Adipose tissue (tissue), 3 donors: ENCODE measurements at places on chromosomes 1 and 21. TPM values are rescaled to one million over a fixed set of nuclear protein-coding genes. Genes with fewer than 3 reads are reported as not detected.

OR6N1 gene
- polyA plus RNA-seq: not detected

CACNA1E gene
- 0.01 TPM for polyA plus RNA-seq

IFNLR1 gene
- not detected for polyA plus RNA-seq

CHRNB2 gene
- polyA plus RNA-seq: 0.01 TPM

F5 gene
- polyA plus RNA-seq: 0.22 TPM

PRAMEF10 gene
- polyA plus RNA-seq: not detected

TRIM46 gene
- polyA plus RNA-seq: 0.16 TPM

RPL11 gene
- polyA plus RNA-seq: 4,817 TPM

IGSF3 gene
- 1.0 TPM for polyA plus RNA-seq

SPRR2B gene
- polyA plus RNA-seq: 1.1 TPM
